ENCODE measurements at places on chromosomes 2 and 18. TPM values are rescaled to one million over a fixed set of nuclear protein-coding genes. Genes with fewer than 3 reads are reported as not detected.

DNA sequence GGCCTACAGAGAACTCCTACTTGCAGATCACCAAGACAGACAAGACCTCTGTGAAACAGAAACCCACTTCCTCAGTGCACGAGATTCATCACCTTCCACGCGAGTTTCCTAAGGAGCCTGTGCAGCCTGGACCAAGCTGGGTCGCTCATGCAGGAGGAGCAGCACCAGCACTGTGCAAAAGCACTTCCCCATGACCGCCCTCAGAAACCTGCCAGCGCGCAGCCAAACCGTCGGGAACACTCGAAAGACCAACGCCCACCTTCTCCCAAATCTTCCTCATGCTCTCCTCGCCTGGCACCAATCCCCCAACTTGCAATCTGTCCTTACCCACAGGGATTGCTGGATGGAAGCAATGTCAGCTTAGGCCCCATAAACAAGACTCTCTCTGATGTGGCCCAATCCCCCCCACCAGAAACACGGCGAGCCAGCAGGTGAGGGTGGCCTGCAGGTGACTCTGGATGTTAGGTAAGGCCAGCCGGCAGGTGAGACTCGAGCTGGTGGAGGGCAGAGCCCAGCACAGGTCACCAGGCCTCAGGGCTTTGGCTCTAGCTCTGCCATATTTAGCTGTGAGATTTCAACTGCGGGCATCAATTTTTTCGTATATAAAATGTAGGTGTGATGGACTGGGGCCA is 69.4 kb downstream of the PXDN start:
- DNase-seq: no peak

- no peak for DNase-seq
These were observed 124.8 kb downstream of the FIGN start for GRCh38 chr2:163610817-163611556.

DNA sequence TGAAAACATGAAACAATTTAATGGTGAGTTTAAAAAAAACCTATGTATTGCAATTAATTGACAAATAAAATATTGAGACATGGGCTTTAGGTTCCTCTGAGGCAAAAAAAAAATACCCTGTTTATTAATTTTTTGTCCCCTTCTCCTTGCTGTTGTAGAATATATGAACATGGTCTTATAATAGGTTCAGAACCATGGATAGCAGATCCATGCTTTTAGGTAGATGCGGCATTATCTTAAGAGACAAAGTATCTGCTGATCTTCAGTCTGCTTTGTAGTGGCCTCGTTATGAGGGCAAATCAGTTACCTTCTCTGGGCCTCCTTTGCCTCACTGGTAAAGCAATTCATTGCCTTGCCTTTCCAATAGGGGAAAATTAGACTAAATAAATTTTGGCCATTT is 850.7 kb downstream of the NRXN1 start:
- no peak for DNase-seq

GRCh38 chr18:49365346-49365745 is 95.1 kb downstream of the DYM start:
- DNase-seq: no peak

DNA sequence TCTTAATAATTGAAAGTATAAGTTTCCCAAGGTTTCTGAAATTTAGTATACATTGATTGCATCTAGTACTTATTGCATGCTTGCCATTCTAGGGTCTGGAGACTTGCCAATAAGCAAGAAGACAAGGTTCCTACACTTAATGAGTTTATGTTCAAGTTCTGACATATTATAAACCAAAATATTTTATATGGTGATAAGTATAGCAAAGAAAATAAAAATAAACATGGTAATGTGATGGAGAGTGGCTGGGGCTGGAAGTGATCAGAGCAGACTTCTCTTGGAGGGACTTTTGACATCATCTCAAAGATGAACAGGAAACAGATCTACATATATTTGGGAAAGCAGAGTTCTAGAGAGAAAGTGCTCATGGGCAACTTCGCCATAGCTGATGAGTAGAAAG is 119.5 kb upstream of the EPHA4 start:
- no peak for DNase-seq

GRCh38 chr2:141610564-141611175 is 520.1 kb downstream of the LRP1B start:
- no peak for DNase-seq

GRCh38 chr2:227340106-227340505 is 15.1 kb downstream of the MFF start:
- no peak for DNase-seq

GRCh38 chr2:43605851-43606250 is 10.0 kb upstream of the THADA start:
- no peak for DNase-seq

- no peak for DNase-seq
These were observed 203.7 kb upstream of the ITGA4 start for GRCh38 chr2:181253438-181253837.

GRCh38 chr18:63904694-63905093 is 3.1 kb upstream of the SERPINB10 start:
- no peak for DNase-seq

TMEM198 gene
- total RNA-seq: 10.2 TPM

LCT gene
- 73.5 TPM for total RNA-seq

CFAP210 gene
- not detected for total RNA-seq

ODC1 gene
- 65.3 TPM for total RNA-seq

MAP2 gene
- 5.2 TPM for total RNA-seq

COX7A2L gene
- 115 TPM for total RNA-seq
